ENCODE measurements at places on chromosomes 5 and 9. TPM values are rescaled to one million over a fixed set of nuclear protein-coding genes. Genes with fewer than 3 reads are reported as not detected.

ZNF618 gene
- total RNA-seq = 4.7 TPM

LECT2 gene
- not detected for total RNA-seq

CTSV gene
- 1.6 TPM for total RNA-seq

MYMK gene
- 8.9 TPM for total RNA-seq

PCDHGA9 gene
- total RNA-seq = 4.7 TPM

CDC14B gene
- total RNA-seq = 45.9 TPM

IL13 gene
- total RNA-seq = not detected

DRD1 gene
- not detected for total RNA-seq

RIGI gene
- 9.4 TPM for total RNA-seq

TPPP gene
- 3.7 TPM for total RNA-seq

IL9 gene
- not detected for total RNA-seq

FUT7 gene
- total RNA-seq = not detected

RANBP3L gene
- total RNA-seq = 0.52 TPM

ASTN2 gene
- total RNA-seq = 7.3 TPM

FAM81B gene
- 1.0 TPM for total RNA-seq

FOXD4L4 gene
- under 0.01 TPM for total RNA-seq

GPX8 gene
- total RNA-seq = 23.5 TPM

SIT1 gene
- 1.0 TPM for total RNA-seq

OR2Y1 gene
- not detected for total RNA-seq

GPR151 gene
- total RNA-seq = not detected

HTR4 gene
- not detected for total RNA-seq

LURAP1L gene
- 14.1 TPM for total RNA-seq

AGXT2 gene
- not detected for total RNA-seq

EIF4E1B gene
- total RNA-seq = not detected

PTGDS gene
- total RNA-seq = 4.2 TPM

PCDHGA4 gene
- 1.0 TPM for total RNA-seq

TRIP13 gene
- total RNA-seq = 5.7 TPM

IFNA2 gene
- not detected for total RNA-seq

LCN2 gene
- total RNA-seq = 2.1 TPM

TLX3 gene
- total RNA-seq = not detected

TXNDC8 gene
- total RNA-seq = not detected

LCN10 gene
- 2.1 TPM for total RNA-seq

OLFML2A gene
- total RNA-seq = 65.8 TPM

CORO2A gene
- under 0.01 TPM for total RNA-seq

ELOVL7 gene
- total RNA-seq = 0.52 TPM

BRINP1 gene
- under 0.01 TPM for total RNA-seq

BARHL1 gene
- not detected for total RNA-seq

FAM153A gene
- not detected for total RNA-seq

SLC45A2 gene
- 0.52 TPM for total RNA-seq

IL3 gene
- not detected for total RNA-seq

C9 gene
- 1.0 TPM for total RNA-seq

LEAP2 gene
- total RNA-seq = 2.1 TPM

C5orf52 gene
- total RNA-seq = not detected

OTP gene
- total RNA-seq = not detected

NEUROG1 gene
- not detected for total RNA-seq

CD180 gene
- total RNA-seq = 1.0 TPM

PCDHGA2 gene
- total RNA-seq = 1.6 TPM

LRRC19 gene
- total RNA-seq = not detected

GFI1B gene
- total RNA-seq = 1.0 TPM

Measured in skeletal muscle tissue (tissue), 5 donors.